Activated CD8-positive, alpha-beta memory T cell treated with anti-CD3 and anti-CD28 coated beads for 48 hours (primary cell): ENCODE measurements at places on chromosomes 1 and 21.

DNA sequence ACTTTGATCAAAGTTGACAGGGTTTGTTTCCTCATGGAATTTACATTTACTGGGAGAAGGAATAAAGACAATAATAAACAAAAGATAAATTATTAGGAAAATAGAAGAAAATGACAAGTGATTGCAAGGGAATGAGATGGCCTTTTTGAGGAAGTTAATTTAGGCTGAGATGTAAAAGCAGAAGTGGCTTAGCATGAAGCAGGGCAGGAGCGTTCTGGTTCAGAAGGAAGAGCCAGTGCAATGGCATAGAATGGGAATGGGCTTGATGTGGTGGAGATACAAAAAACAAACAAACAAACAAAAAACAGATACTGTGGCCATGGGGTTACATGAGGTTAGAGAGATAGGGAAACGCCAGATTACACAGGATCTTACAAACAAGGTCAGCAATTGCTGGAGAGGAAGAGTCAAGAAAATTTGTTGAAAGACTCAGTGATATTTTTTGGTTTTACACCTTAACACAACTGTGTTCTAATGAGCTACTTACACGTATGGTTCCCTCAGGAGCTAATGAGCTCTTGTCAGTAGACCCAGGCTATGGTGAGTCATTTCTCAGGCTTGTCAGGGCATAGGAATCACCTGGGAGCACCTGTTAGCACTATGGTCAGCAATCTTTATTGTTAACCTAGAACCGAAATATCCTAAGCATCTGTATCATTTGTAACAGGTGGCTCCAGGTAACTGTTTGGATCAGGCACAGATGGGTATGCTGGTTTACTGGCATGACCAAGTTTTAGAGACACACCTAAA, 8.7 kb upstream of the CADM3 start:
- DNase-seq, result no peak

- no peak for DNase-seq
Measured at GRCh38 chr1:105793536-105794146, 1262.8 kb upstream of the PRMT6 start.

DNA sequence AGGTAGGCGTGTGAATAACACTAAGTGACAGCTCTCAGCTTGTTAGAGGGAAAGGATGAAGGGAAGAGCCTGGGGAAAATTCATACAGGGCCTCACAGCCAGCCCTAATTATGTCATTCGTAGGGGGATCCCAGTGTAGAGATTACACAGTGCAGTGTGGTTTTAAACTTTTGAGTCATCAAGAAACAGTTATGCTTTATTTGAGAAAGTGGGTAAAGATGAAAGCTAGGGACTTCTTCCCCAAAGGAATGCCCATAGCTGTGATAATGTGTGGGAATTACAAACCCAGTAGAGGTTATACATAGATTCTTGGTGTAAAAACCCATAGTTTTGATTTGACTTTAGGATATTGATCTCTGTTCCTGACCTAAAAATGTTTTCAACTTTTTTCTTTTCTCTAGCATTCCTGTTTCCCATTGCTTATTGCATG, 1.9 kb downstream of the TTF2 start:
- no peak for DNase-seq

DNA sequence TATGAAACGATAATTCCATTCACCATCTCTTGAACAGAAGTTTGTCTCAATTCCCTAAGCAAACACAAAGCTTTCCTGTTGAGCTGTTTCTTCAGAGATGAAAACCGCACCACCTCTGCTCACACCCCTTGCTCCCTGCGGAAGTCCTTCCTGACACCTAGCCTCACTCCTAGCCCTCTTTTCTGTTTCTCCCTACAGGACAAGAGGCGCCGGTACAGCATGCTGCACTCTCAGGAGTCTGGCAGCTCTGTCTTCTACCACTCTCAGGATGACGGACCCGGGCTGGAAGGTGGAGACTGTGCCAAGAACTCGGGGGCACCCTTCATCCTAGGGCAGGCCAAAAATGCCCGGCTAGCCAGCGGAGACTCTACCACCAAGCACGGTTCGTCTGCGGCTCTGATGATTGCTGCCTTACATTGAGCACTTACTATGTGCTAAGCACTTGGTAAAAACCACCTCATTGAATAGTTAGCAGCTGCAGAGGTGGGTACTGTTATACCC, 45.5 kb downstream of the VWA5B1 start:
- no peak for DNase-seq

DNA sequence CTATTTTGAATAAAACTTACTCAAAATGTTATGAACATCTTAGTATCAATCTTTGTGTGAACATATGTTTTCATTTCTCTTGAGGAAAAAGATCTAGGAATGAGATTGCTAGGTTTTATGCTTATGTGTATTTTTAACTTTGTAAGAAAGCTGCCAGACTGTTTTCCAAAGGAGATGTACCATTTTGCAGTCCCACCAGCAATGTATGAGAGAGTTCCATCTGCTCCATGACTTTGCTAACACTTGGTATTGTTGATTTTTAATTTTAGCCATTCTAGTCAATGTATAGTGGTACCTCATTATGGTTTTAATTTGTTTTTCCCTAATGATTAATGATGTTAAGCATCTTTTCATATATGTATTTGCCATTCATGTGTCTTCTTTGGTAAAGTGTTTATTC, 132.5 kb downstream of the ZMYM4 start:
- DNase-seq, result no peak

GRCh38 chr1:116277840-116278540, 95.1 kb upstream of the ATP1A1 start:
- no peak for DNase-seq

GRCh38 chr1:150061632-150062101, 5.9 kb upstream of the VPS45 start:
- DNase-seq, result no peak

DNA sequence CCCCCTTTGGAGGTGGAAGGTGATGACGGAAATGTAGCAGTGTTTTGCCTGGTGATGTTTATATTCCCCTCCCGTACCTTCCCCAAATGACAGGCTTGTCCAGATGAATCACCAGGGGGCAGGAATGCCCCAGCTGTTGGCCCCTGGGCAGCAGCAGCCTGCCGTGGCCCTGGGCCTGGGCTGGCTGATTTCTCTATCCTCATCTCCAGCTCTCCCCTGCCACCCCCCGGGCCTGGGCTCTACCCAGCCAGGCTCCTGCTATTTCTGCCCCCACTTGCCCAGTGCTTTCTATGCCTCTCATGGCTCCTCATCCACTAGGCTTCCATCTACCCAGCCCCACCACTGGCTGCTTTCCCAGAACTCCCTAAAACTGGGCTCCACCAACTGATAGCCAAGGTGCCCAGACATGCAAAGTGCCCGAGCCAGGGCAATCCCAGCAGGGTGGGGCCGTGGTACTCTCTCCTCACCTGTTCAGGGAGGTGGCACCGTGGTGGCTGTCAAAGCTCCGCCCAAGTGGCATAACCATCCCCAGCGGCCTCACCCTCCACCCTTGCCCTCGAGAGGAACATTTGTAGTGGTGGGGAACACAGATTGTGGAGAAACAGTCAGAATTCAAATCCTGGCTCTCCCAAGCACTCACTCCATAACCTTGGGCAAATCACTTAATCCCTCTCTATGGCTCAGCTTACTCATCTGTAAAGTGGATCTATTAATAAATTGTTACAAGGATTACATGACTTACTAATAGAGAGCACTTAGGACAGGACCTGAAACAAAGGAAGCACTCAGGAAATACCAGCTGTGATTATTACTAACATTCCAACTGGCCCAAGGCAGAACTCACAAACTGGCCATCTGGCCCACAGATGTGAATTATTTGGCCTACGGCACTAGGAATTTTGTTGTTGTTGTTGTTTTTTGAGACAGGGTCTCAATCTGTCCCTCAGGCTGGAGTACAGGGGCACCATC, 12.8 kb upstream of the ECE1 start:
- DNase-seq, result no peak

DNA sequence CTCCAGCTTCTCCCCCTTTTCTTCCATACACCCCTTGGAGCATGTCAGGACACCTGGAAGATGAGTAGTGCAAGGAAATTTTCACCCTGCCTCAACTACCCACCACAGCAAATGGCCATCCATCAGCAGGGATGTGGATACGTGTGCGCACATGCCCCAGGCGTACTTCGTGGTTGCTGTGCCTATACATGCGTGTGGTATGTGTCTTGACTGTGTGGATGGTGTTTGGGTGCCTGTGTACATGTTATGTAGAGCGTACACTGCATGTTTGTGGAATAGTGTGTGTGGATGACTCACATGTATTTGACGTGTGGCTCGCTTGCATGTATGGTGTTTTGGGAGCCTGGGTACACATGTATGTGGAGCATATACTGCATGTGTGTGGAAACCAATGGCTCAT, 158.5 kb downstream of the RRAGC start:
- DNase-seq, result no peak

GRCh38 chr1:156389311-156389710, 20.3 kb downstream of the RHBG start:
- DNase-seq, result no peak

- DNase-seq, result no peak
Measured at GRCh38 chr1:40050863-40051262, 10.3 kb downstream of the CAP1 start.
